Activated CD4-positive, alpha-beta T cell treated with anti-CD3 and anti-CD28 coated beads for 24 hours (primary cell): ENCODE measurements at places on chromosomes 13 and 19.

- no peak for DNase-seq
Measured at GRCh38 chr19:35362261-35363000, 4.2 kb downstream of the FFAR3 start.

DNA sequence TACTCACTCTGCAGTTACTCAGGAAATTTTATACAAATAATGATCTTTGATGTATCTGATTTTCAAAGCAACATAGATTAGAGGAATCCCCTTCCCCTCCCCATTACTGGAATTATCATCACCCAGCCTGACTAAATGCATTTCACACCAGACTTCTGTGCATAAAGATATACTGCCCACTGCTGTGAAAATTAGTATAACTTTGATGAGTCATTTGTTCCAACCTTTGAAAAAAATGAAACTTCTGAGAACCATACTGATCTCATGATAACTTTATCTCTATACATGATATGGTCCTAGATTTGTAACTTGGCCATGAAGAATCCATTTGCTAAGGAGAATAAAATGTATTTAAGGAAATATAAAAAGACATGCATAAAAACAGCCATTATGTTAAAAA, 63.9 kb downstream of the GPC6 start:
- DNase-seq, result no peak

DNA sequence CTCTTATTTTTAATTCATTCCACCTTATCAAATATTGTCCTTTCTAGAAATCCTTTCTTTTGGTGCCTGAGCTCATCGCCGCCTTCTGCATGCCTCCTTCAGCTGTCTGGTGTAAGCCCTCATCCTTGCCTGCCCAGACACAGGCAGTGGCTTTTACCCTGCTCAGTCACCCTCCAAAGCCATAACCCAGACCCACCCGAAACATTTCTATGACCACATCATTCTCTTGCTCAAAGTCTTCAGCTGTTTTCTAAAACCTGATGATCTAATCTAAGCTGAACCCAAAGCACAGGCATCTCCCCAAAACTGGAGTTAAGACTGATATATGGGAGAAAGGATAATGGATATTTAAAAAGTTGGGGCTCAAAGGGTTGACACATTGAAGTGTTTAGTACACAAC, 753.7 kb upstream of the SGCG start:
- DNase-seq, result no peak

GRCh38 chr13:71661921-71662320, 205.1 kb downstream of the DACH1 start:
- no peak for DNase-seq

GRCh38 chr13:84997858-84998257, 801.4 kb downstream of the SLITRK6 start:
- no peak for DNase-seq

- no peak for DNase-seq
Measured at GRCh38 chr13:26236296-26236695, 14.2 kb upstream of the RNF6 start.
